ENCODE measurements at places on chromosomes 13 and 19.
A peak's percentile ranks its signal among the peaks of the same experiment; 100 is the strongest.

DNA sequence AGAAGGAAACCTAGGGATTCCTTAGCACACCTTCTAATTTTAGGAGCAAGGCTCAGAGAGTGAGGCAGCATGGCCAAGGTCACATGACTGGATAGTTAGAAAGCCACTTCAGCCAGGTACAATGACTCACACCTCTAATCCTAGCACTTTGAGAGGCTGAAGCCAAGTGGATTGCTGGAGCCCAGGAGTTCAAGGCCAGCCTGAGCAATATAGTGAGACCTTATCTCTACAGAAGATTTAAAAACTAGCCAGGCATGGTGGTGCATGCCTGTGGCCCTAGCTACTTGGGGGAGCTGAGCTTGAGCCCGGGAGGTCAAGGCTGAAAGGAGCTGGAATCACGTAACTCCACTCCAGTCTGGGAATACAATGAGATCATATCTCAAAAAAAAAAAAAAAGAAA, 69.2 kb downstream of the TEX26 start:
- DNase-seq: no peak

- no peak for DNase-seq
Measured at GRCh38 chr19:776549-776948, 20.7 kb upstream of the PTBP1 start.

- no peak for DNase-seq
Measured at GRCh38 chr19:50479761-50480251, 3.2 kb upstream of the GARIN5A start.

DNA sequence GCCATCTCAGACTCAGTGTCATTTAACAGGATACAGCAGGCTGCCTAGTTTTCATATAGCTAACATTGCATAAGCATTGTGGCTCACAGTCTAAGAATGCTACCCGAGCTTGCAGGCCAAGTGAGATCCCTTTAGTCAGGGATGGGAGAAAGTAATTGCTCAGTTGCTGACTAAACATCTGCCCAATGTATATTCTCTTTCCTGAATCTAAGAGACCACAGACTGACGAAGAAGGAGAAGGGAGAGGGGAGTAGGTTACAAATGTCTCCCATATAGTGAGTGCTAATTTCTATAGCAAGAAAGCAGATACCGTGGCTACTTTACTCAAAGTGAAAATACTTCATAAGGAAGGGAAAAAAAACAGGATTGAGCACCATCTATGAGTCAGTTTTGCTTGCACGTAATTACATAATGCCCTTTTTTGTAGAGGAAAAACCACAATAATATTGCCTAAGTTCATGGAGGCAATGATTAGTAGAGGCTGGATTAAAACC, 453.9 kb downstream of the COG6 start:
- DNase-seq: no peak

DNA sequence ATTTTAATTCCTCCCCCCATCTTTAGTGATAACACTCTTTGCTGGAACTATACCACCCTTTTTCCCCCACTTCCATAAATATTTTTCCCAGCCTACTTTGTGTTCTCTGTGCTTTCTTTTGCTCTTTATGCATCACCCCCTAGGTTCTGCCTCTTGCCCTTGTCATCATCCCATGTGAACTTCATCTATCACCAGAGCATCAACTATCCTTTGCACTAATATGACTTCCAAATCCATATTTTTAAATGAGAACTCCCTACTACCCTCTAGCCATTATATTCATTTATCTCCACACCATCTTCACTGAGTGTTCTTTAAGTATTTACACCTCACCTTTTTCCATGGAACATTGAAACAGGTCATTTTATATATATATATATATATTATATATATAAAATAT, 452.7 kb downstream of the FOXO1 start:
- DNase-seq: no peak

DNA sequence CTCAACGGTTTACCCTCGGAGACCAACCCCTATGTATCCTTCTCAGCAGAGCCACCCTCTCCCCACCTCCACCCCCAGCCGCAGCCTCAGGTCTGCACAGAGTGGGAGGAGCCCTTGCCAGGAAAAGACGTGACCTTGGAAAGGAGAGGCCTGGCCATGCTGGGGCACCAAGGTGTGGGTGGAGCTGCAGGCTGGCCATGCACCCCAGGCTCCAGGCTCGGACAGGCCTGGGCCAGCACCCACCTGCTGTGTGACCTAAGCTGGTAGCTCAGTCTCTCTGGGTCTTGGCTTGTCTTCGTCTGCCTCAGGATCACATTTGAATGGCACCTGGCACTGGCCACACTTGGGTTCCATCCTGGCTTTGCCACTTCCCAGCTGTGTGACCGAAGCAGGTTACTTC, 29.5 kb downstream of the CCDC8 start:
- peak; percentile 29 for DNase-seq

- DNase-seq: no peak
Measured at GRCh38 chr13:104450006-104450405, 1383.8 kb upstream of the SLC10A2 start.
